ENCODE measurements at places on chromosomes 13 and 19.
A peak's percentile ranks its signal among the peaks of the same experiment; 100 is the strongest.

GRCh38 chr19:21221693-21222092 lies 79.9 kb downstream of the ZNF431 start:
- DNase-seq, result no peak

GRCh38 chr19:33720691-33721682 lies 75.7 kb upstream of the KCTD15 start:
- DNase-seq, result peak; percentile 58

GRCh38 chr19:32570081-32570785 lies 10.8 kb upstream of the PDCD5 start:
- peak; percentile 67 for DNase-seq

DNA sequence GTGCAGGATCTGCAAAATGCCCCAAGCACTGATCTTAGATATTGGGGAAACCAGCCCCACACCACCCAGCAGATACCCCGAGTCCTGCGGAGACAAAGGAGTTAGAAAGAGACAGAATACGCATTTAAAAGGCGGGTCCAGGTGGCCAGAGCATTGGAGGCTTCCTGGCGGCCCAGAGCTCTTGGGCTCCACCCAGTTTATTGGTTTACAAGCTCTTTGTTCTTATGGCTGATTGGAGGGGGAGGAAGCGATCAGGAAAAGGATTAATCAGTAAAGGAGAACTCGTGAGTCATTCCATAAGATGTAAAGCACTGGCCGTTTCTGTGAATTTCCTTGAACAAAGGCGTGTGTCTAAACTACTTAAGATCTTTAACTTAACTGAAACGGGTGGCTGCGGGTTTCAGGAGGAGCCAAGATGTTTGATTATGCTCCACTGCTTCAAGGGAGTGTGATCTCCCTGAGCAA lies 926 bp downstream of the ZNF587 start:
- DNase-seq, result peak; percentile 65

- DNase-seq, result no peak
Measured at GRCh38 chr13:67934617-67935330, 704.6 kb upstream of the PCDH9 start.

- no peak for DNase-seq
Measured at GRCh38 chr13:36903925-36904595, 16.0 kb downstream of the SMAD9 start.

GRCh38 chr19:39768786-39769185 lies 9.9 kb upstream of the LEUTX start:
- no peak for DNase-seq

DNA sequence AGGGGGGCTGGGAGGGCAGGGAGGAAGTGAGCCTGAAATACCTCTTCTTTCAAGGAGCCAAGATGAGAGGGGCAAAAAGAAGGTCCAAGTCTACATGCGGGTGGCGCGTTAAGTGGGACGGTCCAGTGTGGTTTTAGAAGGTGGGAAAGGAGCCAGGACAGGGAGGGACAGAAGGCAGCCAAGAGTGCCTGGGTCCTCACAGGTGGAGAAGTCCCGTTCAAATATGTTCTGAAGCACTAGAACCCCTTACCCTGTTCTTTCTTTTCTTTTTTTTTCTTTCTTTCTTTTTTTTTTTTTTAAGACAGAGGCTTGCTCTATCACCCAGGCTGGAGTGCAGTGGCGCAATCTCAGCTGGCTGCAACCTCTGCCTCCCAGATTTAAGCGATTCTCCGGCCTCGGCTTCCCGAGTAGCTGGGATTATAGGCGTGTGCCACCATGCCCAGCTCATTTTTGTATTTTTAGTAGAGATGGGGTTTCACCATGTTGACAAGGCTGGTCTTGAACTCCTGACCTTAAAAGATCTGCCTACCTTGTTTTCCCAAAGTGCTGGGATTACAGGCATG lies 7.4 kb downstream of the CAMSAP3 start:
- no peak for DNase-seq

GRCh38 chr13:79346300-79346914 lies 59.6 kb downstream of the RBM26 start:
- DNase-seq, result no peak

- no peak for DNase-seq
Measured at GRCh38 chr13:23628765-23629565, 58.8 kb downstream of the TNFRSF19 start.

- no peak for DNase-seq
Measured at GRCh38 chr19:3014135-3014534, 14.9 kb downstream of the TLE2 start.

DNA sequence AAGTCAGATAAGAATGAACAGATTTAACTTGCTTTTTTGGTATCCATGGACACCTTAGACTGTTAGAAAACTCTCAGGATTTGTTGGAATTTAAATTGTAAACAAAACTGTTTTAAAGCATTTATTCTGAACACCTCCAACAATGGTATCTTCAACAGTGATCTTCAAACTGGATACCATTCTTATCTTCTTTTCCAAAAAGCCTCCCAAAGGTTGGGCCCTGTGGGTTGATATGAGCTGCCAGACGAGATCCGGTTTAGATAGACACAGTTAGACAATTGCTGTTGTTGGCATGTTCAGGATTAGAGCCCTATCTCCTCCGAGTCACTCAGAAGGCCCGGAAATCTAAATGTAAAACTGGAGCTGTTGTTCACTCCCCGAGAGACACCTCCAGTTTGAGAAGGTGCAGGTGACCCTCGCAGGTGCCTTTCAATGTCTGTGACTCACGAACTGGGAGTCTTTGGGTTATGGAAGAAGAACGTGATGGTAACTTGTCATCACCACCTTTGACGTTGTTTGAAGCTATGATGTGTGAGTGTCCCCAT lies 143.6 kb upstream of the RNF113B start:
- DNase-seq, result no peak

GRCh38 chr13:110916301-110917142 lies 1.7 kb upstream of the ANKRD10 start:
- no peak for DNase-seq

- DNase-seq, result no peak
Measured at GRCh38 chr19:30449078-30449590, 77.0 kb downstream of the ZNF536 start.

- DNase-seq, result no peak
Measured at GRCh38 chr13:102555914-102556553, 40.8 kb upstream of the TPP2 start.

- DNase-seq, result no peak
Measured at GRCh38 chr19:14977128-14977527, 2.5 kb downstream of the SLC1A6 start.

- DNase-seq, result no peak
Measured at GRCh38 chr13:50014386-50014785, 858 bp upstream of the KCNRG start.

Data from activated effector memory CD4-positive, alpha-beta T cell treated with anti-CD3 and anti-CD28 coated beads, Interleukin-2, amount 50 U/mL, for 16 hours (primary cell).